ENCODE measurements at places on chromosomes 7 and 10. TPM values are rescaled to one million over a fixed set of nuclear protein-coding genes. Genes with fewer than 3 reads are reported as not detected.

GRCh38 chr10:79586933-79587332, 23.8 kb upstream of the SFTPA1 start:
- no peak for DNase-seq

DNA sequence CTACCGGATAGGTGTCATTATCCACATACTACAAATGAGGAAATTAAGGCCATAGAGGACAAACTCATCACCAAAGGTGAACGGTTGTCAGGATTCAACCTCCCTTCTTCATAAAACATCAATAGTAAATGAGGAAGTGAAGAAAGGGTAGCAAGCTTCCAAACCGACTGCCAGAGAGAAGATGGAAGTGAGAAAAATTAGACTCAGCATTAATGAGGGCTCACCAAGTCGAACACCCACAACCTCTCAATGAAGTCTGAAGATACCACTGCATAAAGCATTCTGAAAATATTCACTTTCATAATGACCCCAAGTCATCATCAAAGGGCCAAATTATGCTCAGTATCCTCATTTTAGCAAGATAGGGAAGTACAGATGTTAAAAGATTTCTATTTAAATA, 29.6 kb downstream of the ABCB4 start:
- no peak for DNase-seq

GRCh38 chr7:32868116-32868515, 23.4 kb downstream of the KBTBD2 start:
- DNase-seq, result no peak

GRCh38 chr10:33421789-33422462, 87.5 kb upstream of the NRP1 start:
- DNase-seq, result no peak

- DNase-seq, result no peak
These were observed 19.6 kb downstream of the GIMAP5 start for GRCh38 chr7:150756858-150757257.

DNA sequence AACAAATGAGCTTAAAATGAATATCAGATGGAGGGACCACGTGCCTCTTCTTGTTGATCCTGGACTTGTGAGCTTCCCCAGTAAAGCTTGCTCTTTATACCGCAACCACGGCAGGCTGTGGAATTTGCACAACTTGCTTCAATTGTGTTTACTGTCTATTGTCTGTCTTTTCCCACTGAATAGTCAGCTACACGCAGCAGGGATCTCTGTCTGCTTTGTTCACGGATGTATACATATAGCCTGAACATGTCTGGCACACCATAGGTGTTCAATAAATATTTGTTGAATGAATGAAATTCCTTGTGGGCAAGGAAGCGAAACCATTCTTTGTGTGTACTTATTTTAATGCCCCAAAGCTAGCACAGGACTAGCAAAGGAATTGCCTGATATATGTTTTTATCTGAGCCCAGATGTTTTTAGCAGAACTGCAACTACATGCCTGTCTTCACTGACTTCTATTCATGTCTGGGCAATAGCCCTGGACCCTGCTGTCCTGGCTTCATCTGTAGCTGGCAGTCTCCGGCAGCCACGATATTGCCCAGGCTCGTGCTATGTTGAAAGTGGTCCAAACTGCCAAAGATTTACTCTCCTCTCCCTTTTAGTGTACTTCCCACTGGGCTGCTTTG, 29.9 kb upstream of the IFRD1 start:
- DNase-seq, result no peak

DNA sequence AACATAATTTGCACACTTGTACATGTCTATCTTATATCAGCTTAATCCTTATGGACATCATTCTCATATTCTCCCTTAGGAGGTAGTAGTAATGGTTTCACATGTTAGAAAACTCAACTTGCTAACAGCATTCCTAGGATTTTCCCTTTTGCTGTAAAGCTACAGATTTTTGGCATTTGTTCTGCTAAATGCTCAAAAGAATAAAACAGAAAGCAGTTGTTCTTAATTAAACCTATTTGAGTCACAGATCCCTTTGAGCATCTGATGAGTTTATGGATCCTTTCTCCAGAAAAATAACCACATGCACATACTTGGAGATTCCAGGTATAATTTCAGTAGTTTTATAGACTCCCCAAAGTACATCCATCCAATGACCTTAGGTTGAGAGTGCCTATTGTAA, 122.9 kb upstream of the BET1 start:
- DNase-seq, result no peak

DNA sequence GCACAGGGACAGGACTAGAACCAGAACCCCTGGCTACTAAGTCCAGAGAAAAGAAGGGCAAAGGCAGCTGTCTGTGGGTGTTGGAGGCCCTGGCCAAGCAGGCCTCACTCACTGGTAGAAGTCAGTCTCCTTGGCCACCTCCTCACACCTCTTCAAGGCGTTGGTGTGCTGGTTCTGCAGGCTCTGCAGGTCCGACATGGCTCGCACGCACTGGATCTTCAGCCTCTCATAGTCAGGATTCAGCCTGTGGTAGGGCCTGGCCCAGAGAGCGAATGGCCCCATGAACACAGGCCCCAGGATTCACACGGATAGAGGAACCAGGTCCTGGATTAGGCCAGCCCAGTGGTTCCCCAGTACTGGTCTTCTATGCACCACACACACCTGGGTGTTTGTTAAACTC, 72.4 kb downstream of the DLG5 start:
- DNase-seq, result no peak

DNA sequence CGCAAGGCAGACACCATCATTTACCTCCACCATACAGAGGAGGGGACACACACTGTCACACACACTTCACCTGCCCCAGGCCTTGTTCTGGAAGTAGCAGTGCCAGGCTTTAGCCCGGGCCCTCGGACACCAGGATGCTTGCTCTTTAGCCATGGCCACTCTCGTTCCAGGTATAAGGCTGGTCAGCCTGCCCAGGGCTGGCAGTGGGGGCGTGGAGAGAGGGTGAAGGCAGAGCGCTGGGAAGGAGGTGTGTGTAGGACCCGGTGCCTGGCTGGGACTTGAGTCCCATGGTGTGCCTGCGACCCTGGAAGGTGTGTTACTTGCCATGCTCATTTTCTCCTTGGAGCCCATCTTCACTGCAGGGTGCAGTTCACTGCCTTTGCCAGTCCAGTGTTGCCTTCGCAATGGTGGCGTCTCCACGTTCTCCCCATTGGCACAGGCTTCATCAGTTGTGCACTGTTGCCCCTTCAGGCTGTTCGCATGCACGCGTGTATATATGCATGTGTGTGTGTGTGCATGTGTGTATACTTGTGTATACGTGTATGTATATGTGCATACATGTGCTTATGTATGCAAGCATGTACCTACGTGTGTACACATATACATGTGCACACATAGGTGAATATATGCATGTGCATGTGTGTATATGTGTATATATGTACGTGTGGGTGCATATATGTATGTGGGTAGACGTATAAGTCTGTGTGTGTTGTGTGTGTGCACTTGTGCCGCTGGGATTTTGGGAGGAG, 153.4 kb downstream of the CAMK1D start:
- DNase-seq, result no peak

DNA sequence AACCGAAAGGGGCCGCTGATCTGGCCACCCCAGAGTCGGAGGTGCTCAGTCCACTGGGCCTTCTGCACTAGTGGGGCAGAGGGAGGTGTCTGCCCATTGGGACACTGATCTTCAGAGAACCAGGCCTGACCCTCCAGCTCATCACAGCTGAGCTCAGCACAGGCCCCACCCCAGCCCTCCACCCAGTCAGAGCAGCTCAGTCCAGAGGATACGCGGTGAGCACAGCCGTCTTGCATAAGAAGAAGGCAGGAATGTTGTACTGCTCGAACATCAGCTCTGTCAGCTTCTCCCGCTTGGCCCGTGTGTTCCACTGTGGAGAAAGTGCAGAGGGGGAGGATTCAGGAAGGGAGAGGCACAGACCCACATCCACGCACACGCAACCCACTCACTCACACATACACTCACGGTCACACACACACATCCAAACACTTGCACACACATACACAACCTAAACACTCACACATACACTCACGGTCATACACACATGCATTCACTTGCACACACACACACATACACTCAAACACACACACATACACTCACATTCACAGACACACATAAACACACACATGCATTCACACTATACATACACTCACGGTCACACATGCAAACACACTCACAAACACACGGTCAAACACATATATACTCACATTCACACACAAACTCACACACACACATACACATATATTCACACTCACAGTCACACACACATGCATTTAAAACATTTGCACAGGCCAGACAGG, 6.3 kb downstream of the ACTL6B start:
- DNase-seq, result no peak

DNA sequence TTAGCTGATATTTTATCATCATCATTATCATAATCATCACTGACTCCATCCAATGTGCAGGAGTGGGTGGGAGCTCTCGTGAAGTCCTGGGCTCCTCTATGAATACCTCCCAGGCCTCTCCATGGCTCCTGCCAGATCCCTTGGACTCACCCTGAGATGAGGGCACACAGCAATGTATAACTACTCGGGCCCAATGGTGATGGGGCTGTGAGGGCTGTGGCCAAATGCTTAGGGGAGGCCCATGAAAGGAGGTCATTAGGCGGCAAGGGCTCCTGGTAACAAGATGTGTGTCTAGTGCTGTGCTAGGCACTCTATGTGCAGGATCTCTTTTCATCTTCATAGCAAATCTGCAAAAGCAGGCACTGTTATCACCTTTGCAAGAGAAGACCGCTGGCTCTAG, 270.9 kb downstream of the GLRX3 start:
- no peak for DNase-seq

DNA sequence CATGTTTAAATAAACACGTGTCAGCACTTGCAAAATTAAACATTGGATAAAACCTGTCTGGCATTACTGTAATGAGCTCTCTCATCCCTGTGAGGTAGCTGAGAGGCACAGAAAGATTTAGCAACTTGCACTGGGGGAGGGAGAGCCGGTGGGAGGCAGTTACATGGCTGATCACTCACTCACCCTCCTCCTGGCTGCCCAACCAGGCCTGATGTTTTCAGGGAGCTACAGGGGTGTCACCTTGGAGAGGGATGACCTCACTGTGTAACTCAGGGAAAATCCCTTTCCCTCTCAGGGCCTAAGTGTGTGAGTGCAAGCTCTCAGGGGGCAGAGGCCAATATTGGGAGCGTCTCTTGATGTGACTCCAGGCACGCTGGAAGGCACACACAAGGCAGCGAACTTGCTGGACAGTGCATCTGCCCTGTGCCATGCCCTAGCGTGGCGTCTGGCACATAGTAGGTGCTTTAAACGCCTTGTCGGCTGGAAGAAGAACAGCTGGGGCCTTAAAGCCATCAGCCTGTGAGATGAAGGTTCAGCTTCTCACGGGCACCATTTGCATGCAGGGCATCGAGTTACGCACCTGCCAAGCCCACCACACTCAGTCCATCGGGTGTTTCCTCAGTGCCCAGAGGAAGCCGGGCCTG, 51.1 kb downstream of the ELFN1 start:
- DNase-seq, result no peak

- no peak for DNase-seq
These were observed 6.7 kb downstream of the LAMB1 start for GRCh38 chr7:107996072-107996882.

DNA sequence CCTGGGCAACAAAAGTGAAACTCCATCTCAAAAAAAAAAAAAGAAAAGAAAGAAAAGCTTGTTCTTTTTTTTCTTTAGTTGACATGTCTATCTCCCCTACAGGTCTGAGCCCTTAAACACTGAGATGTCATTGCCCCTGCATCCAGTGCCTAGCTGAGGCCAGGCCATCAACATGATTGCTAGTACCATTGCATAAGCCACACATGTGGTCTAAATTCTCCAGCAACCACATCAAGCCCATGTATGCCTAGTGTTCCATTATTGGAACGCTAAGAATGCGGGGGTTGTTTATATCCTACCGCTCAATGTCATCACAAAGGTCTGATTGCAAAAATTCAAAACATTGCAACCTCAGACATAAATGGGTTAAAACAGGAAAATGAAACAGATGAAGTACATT, 62.7 kb downstream of the NPTX2 start:
- no peak for DNase-seq

DNA sequence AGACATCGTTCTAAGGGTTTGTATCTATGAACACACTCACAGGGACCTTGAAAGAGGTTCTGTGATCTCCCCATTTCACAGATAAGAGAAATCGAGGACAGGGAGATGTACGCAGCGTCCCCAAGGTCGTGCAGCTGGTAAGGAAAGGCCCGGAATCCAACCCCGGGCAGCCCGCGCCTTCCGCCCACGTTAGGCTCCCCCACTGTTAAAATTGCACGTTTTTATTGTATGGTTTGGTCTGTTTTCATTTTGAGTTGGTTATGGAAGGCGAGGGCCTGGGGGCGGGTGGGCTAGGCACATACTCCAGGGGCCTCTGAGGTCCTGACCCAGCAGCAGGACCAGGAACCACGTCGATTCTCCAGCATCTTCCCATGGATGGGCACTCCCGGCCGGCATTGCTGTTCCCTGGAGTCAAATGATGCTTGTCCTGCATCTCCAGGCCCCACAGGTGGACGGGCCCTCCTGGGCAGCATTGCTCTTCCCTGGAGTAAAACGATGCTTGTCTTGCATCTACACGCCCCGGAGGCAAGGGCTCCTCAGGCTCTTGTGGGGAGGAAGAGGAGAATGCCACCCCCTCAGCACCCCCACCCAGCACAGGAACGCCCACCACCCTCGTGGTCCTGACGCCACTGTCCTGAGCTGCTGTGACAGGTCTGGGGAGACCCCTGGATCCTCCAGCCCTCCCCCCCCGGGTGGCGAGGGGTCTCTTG, 65.9 kb downstream of the PDGFA start:
- DNase-seq, result no peak

- DNase-seq, result no peak
These were observed 65.4 kb upstream of the STEAP1B start for GRCh38 chr7:22565315-22565811.

DNA sequence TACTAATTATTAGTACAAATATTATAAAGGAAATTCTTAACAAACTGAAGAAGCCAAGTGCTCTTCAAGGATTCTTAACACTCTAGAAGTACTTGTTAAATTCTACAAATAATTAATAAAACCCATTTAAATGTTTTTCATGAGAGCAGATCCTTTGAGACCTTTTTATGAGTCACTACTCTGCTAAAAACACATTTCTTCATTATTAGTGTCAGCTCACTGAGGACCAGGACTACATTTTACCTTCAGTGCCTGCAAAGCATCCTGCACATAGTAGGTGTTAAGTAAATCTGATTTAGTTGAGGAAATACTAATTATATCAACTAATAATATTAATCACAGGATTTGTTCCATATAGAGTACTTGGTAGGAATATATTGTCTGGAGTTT, 273.6 kb downstream of the PHTF2 start:
- DNase-seq, result no peak

GRCh38 chr7:124152859-124153692, 120.2 kb upstream of the TMEM229A start:
- DNase-seq, result no peak

The ANKRD22 gene
- 0.38 TPM for polyA plus RNA-seq

The IFIT1B gene
- polyA plus RNA-seq, result 0.15 TPM

The NPS gene
- polyA plus RNA-seq, result not detected

The HOXA1 gene
- 0.17 TPM for polyA plus RNA-seq

The UROS gene
- 41.8 TPM for polyA plus RNA-seq

The GPRIN2 gene
- polyA plus RNA-seq, result not detected

The ABCB4 gene
- polyA plus RNA-seq, result 93.8 TPM

The ZNF679 gene
- polyA plus RNA-seq, result not detected

The ADAM8 gene
- 2.0 TPM for polyA plus RNA-seq

The ADCY1 gene
- polyA plus RNA-seq, result 1.4 TPM

The TCAF2 gene
- polyA plus RNA-seq, result 3.3 TPM

The ACTL6B gene
- not detected for polyA plus RNA-seq

The FLNC gene
- polyA plus RNA-seq, result 0.37 TPM

The GNGT1 gene
- polyA plus RNA-seq, result not detected

The GTPBP4 gene
- polyA plus RNA-seq, result 13.6 TPM
